Aorta (tissue), 5 donors: ENCODE measurements at places on chromosomes 3 and 15. TPM values are rescaled to one million over a fixed set of nuclear protein-coding genes. Genes with fewer than 3 reads are reported as not detected.

DNA sequence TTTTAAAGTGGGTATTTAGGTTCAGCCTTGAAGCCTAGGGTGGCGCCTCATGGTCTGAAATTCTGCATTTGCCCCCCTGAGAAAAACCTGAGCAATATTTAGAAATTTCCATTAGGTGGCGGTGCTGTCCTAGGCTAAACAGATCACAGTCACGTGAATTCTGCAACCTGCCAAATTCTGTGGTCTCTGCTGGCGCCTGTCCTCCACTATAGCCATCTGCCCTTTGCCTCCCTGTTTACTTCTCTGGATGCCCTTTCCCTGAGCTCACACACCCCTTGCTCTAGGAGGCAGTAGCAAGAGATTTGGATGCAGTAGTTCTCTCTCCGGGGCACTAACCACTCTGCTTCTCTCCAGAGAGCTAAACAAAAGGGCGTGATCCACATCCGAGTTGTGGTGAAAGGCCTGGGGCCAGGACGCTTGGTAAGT lies 9.1 kb downstream of the MRPS11 start:
- no peak for DNase-seq
- no peaks in the 10 kb centered on the region for H3K4me1 ChIP-seq
- no peak overlapping the region for H3K4me3 ChIP-seq
- peaks cover 5% of the 10 kb centered on the region for H3K36me3 ChIP-seq
- no peaks in the 10 kb centered on the region for H3K27me3 ChIP-seq

DNA sequence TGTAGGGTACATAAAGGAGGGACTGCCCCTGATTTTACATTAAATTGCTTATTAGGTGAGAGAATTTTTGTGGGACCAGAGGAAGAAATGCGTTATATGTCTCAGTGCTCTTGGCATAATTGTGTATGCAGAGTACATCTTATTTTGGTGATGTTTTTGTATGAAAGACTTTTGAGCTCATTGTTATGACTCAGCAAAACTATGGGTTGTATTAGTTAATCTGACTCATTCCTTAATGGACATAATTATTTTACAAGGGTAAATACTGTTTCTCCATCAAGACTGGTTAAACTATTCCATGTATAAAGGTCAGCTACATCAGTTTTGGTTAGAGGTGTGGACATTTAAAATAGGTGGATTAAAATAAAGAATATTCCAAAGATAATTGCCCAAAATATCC lies 156.8 kb downstream of the ALCAM start:
- H3K27ac ChIP-seq = no peak overlapping the region
- no peaks in the 10 kb centered on the region for H3K27me3 ChIP-seq
- H3K4me3 ChIP-seq = no peak overlapping the region
- peaks cover 3% of the 10 kb centered on the region for H3K36me3 ChIP-seq

- no peak for DNase-seq
- peaks cover 6% of the 10 kb centered on the region for H3K4me1 ChIP-seq
- no peak overlapping the region for H3K27ac ChIP-seq
- no peak overlapping the region for H3K4me3 ChIP-seq
These were observed 10.3 kb downstream of the GK5 start for GRCh38 chr3:142215106-142215505.

- no peak for DNase-seq
- H3K27ac ChIP-seq = no peak overlapping the region
These were observed 67.9 kb upstream of the AKAP13 start for GRCh38 chr15:85312486-85312885.

- no peaks in the 10 kb centered on the region for H3K36me3 ChIP-seq
- no peak for DNase-seq
- H3K4me3 ChIP-seq = no peak overlapping the region
- no peak overlapping the region for H3K27ac ChIP-seq
- H3K4me1 ChIP-seq = no peaks in the 10 kb centered on the region
These were observed 225.2 kb upstream of the SETMAR start for GRCh38 chr3:4077950-4078349.

GRCh38 chr3:171186383-171186782 lies 159.9 kb upstream of the SLC2A2 start:
- H3K4me1 ChIP-seq = no peaks in the 10 kb centered on the region
- no peak overlapping the region for H3K27ac ChIP-seq
- no peaks in the 10 kb centered on the region for H3K27me3 ChIP-seq
- no peak overlapping the region for H3K4me3 ChIP-seq
- H3K36me3 ChIP-seq = no peaks in the 10 kb centered on the region

- no peak for DNase-seq
- no peaks in the 10 kb centered on the region for H3K27me3 ChIP-seq
These were observed 9.3 kb upstream of the ST8SIA2 start for GRCh38 chr15:92384381-92384780.

- H3K36me3 ChIP-seq = no peaks in the 10 kb centered on the region
- no peak overlapping the region for H3K4me3 ChIP-seq
- DNase-seq = no peak
- H3K27me3 ChIP-seq = no peaks in the 10 kb centered on the region
- H3K4me1 ChIP-seq = no peaks in the 10 kb centered on the region
- H3K27ac ChIP-seq = no peak overlapping the region
These were observed 172.7 kb upstream of the PRICKLE2 start for GRCh38 chr3:64398006-64398405.

DNA sequence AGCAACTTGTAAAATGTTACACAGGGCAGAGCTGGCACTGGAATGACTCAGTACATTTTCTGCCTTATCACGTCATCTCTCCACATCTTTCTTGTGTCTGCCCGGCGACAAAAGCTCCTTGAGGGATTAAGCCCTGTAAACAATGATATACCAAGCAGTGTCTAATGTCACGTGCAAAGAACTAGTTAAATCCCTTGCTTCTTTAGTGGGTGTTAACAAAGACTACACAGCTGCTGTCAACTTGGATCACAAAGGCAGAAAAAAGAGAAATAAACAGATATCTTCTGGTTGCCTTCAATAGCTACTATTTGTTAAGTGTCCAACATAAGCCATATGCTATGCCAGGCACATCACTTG lies 48.1 kb upstream of the FRMD4B start:
- no peak overlapping the region for H3K27ac ChIP-seq
- no peaks in the 10 kb centered on the region for H3K4me1 ChIP-seq
- H3K27me3 ChIP-seq = no peaks in the 10 kb centered on the region
- H3K4me3 ChIP-seq = no peak overlapping the region
- no peak for DNase-seq

Gene ERICH6
- total RNA-seq = not detected

Gene AMIGO3
- total RNA-seq = not detected

Gene ACKR4
- 15.5 TPM for total RNA-seq

Gene GATM
- 27.8 TPM for total RNA-seq
